ENCODE measurements at places on chromosomes 3 and 15. TPM values are rescaled to one million over a fixed set of nuclear protein-coding genes. Genes with fewer than 3 reads are reported as not detected.
A peak's percentile ranks its signal among the peaks of the same experiment; 100 is the strongest.

GRCh38 chr3:8223766-8224165 lies 277.9 kb upstream of the LMCD1 start:
- DNase-seq, result peak; percentile 6

DNA sequence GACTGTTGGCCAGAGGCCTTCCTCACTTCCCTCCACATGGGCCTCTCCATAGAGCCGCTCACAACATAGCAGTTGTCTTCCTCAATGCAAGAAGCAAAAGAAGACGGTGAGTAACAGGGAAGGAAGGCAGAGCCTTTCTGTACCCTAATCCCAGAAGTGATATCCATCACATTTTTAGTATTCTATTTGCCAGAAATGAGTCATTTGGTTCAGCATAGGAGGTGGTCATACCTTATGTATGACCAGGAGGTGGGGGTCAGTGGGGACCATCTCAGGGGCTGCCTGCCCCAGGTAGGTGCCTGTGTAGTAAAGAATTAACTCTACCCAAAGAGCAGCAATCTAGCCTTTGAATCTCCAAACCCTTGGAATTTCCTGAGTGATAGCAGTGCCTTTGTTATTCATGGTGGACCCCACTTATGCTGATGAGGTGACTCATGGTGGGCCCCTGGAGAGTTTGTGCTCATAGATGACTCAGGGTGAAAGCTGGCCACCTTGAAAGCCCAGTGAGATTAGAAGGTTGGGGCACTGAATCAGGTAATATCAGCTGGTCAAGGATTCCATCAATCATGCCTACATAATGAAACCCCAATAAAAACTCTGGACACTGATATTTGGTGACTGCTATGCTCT lies 323.9 kb upstream of the IGF1R start:
- no peak for DNase-seq

DNA sequence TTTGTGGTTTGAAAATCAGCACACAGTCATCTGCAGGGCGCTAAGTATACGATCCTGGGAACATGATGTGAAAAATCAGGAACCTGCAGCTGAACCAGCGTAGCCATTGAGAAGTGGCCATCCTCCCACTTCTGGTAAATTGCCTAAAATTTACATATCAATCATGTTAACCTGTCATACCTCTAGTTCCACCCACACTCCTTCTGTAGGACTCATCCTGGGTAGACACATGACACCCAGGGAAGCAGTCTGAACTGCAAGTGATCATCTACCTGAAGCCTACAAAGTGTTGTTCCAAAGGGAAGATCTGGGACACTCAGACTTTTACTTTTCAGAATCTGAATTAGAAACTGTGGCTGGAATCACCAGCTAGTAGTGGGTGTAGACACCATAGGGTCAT lies 5.5 kb upstream of the PSMD6 start:
- DNase-seq, result no peak

The PPARG gene
- 0.08 TPM for total RNA-seq

Data from SJCRH30 (cell line).